ENCODE measurements at places on chromosomes 1 and 21.

GRCh38 chr1:61171974-61172373 lies 89.6 kb downstream of the NFIA start:
- H3K36me3 ChIP-seq = no peaks in the 10 kb centered on the region
- no peaks in the 10 kb centered on the region for H3K27me3 ChIP-seq
- no peak for DNase-seq
- H3K4me3 ChIP-seq = peak overlapping the region; percentile 14
- H3K27ac ChIP-seq = no peak overlapping the region
- no peaks in the 10 kb centered on the region for H3K4me1 ChIP-seq

GRCh38 chr1:41902664-41903063 lies 16.1 kb downstream of the HIVEP3 start:
- peak overlapping the region; percentile 2 for H3K4me3 ChIP-seq
- H3K27me3 ChIP-seq = no peaks in the 10 kb centered on the region
- H3K27ac ChIP-seq = peak overlapping the region; percentile 63
- peaks cover 24% of the 10 kb centered on the region for H3K4me1 ChIP-seq

DNA sequence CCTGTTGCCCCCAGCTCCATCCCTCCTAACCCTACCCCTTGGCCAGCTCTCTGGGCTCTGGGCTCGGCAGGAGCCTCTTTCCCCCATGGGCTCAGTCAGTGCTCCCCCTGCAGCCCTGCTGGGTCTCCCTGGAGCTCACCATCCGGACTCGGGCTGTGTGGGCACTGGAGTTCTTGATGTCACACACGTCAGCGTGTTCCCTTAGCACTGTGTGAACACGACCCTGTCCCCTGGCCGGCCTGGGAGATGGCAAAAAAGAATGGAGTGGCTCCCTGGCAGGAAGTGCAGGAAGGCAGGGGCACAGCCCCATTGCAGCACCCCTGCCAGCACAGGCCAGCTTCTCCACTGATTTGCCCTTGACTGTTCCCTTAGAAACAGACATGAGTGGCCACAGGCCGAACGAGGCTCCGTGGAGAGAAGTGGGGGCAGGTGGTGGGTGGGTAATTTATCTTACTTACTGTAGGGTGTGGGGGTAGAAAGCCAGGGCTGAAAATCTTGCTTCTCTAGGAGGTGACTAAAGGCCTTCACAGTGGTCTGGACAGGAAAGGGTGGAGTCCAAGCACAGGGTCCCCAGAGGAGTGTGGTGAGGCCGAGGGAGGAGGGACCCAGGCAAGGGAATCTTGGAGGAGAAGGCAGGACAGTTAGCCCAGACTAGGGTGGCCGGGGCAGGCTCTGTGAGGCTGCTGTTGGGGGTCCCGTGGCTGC lies 381.7 kb upstream of the VAMP3 start:
- H3K4me1 ChIP-seq = peaks cover 26% of the 10 kb centered on the region
- H3K4me3 ChIP-seq = no peak overlapping the region
- no peaks in the 10 kb centered on the region for H3K27me3 ChIP-seq
- H3K27ac ChIP-seq = no peak overlapping the region

GRCh38 chr1:148362626-148363438 lies 120.3 kb downstream of the PPIAL4G start:
- H3K4me3 ChIP-seq = peak overlapping the region; percentile 46
- H3K36me3 ChIP-seq = no peaks in the 10 kb centered on the region
- no peak overlapping the region for H3K27ac ChIP-seq
- peaks cover 11% of the 10 kb centered on the region for H3K4me1 ChIP-seq
- H3K27me3 ChIP-seq = peaks cover 10% of the 10 kb centered on the region
- no peak for DNase-seq

- no peaks in the 10 kb centered on the region for H3K36me3 ChIP-seq
- H3K27me3 ChIP-seq = no peaks in the 10 kb centered on the region
- no peak for DNase-seq
- H3K27ac ChIP-seq = no peak overlapping the region
- no peak overlapping the region for H3K4me3 ChIP-seq
These were observed 495.6 kb upstream of the C1orf87 start for GRCh38 chr1:60569189-60569588.

DNA sequence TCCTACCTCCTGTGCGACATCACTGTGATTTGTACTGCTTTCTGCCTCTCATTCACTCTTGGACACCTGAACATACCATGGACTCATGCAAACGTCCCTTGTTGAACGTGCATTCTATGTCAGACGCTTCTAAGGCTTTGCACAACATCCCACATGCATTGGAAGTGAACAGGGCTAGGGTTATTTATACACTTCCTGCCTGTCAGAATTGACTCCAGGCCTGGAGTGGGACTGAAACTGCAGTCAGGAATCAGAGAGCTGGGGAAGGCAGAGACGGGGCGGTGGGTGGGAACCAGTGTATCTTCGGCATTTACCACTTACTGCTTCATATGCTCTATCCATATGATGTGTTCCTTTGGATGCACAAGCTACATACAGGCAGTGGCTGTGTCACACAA lies 81.4 kb upstream of the GALNT2 start:
- DNase-seq = no peak
- H3K27ac ChIP-seq = no peak overlapping the region
- peaks cover 12% of the 10 kb centered on the region for H3K27me3 ChIP-seq
- no peaks in the 10 kb centered on the region for H3K36me3 ChIP-seq
- no peaks in the 10 kb centered on the region for H3K4me1 ChIP-seq
- no peak overlapping the region for H3K4me3 ChIP-seq

- H3K36me3 ChIP-seq = no peaks in the 10 kb centered on the region
- peaks cover 46% of the 10 kb centered on the region for H3K27me3 ChIP-seq
- no peak overlapping the region for H3K4me3 ChIP-seq
- no peaks in the 10 kb centered on the region for H3K4me1 ChIP-seq
These were observed 98.2 kb upstream of the ERG start for GRCh38 chr21:38596264-38597042.

DNA sequence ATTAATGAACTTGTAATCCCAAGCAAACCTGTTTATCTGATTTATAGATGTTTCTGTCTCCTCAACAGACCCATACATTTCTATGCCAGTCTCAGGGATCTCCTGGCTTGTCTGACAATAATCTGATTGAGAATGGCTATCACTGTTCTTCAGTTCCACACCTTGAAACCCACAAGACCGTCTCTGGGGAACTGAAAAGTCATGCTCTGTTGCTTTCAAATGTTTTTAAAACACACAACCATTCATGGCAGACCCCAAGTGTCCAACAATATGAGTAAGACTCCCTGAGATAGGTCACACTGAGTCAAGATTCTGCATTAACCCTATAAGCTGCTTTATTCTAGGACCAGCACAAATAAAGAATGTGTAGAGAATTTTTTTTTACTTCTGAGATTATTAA lies 611.2 kb upstream of the PLXNA2 start:
- H3K36me3 ChIP-seq = no peaks in the 10 kb centered on the region
- H3K4me1 ChIP-seq = no peaks in the 10 kb centered on the region
- no peak for DNase-seq
- H3K27ac ChIP-seq = no peak overlapping the region
- no peak overlapping the region for H3K4me3 ChIP-seq

- peaks cover 19% of the 10 kb centered on the region for H3K4me1 ChIP-seq
- DNase-seq = peak; percentile 76
- H3K4me3 ChIP-seq = no peak overlapping the region
These were observed 1.2 kb upstream of the KIRREL1 start for GRCh38 chr1:157992031-157992832.

GRCh38 chr1:62918700-62919099 lies 134.8 kb downstream of the ATG4C start:
- no peaks in the 10 kb centered on the region for H3K36me3 ChIP-seq
- peaks cover 21% of the 10 kb centered on the region for H3K27me3 ChIP-seq
- no peak overlapping the region for H3K27ac ChIP-seq
- no peak for DNase-seq
- no peak overlapping the region for H3K4me3 ChIP-seq
- no peaks in the 10 kb centered on the region for H3K4me1 ChIP-seq

DNA sequence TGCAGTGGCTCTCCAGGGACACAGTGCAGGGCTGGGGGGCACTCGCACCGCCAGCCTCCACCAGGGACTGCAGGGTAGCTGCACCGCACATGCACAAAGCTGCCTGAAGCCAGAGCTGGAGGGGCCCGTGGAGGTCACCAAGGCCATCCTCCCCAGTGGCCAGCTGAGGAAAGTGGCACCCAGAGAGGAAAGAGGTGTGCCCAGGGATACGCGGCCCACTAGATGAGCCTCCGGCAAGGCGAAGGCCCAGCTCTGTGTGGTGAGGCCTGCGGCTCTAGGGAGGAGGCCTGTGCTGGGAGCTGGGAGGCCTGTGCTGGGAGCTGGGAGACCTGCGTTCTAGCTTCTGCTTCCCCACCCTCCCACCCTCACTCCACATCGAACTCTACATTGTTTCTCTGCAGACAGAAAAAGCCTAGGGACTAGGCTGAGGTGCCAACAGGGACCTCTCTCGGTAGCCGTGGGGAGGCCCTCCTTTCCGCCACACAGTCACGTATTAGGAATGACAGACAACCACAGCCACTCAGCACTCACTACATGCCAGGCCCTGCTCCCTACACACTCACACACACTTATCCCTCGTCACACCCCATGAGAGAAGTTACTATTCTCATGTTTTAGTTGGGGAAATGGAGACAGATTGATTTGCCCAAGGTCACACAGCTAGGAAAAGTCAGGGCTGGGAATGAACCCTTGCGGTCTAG lies 921 bp upstream of the ASCL5 start:
- DNase-seq = peak; percentile 63
- peaks cover 20% of the 10 kb centered on the region for H3K4me1 ChIP-seq
- no peaks in the 10 kb centered on the region for H3K36me3 ChIP-seq
- peaks cover 34% of the 10 kb centered on the region for H3K27me3 ChIP-seq
- no peak overlapping the region for H3K4me3 ChIP-seq

DNA sequence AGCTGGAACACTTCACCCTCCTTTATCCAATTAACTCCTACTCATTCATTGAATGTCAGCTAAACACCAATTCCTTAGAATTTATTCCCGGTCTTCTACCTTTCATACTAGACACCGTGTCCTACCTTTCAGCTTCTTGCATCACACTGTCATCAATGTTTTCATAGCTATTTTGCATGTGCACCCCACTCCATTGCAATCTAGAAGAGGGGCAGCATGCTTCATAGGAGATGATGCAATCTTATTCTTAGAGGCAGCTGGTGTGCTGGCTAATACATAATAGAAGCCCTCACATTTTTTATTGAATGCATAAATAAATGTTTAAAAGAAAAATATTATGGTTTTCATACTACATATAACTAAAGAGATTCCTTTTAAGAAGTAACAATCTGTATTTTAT lies 123.6 kb downstream of the DSCAM start:
- H3K4me1 ChIP-seq = no peaks in the 10 kb centered on the region
- H3K36me3 ChIP-seq = no peaks in the 10 kb centered on the region
- no peaks in the 10 kb centered on the region for H3K27me3 ChIP-seq
- no peak for DNase-seq
- no peak overlapping the region for H3K4me3 ChIP-seq

GRCh38 chr1:84450910-84451309 lies 28.2 kb upstream of the RPF1 start:
- peaks cover 11% of the 10 kb centered on the region for H3K27me3 ChIP-seq
- H3K4me3 ChIP-seq = no peak overlapping the region
- H3K27ac ChIP-seq = no peak overlapping the region
- DNase-seq = no peak
- H3K36me3 ChIP-seq = no peaks in the 10 kb centered on the region

- H3K27me3 ChIP-seq = no peaks in the 10 kb centered on the region
- peak within 1 kb of the TSS; percentile 20 for H3K4me3 ChIP-seq
- H3K36me3 ChIP-seq = no peaks in the 10 kb centered on the region
- no peaks in the 10 kb centered on the region for H3K4me1 ChIP-seq
- DNase-seq = no peak
These were observed at the start of gene KRTAP8-1 for GRCh38 chr21:30813174-30813573. TSS of gene KRTAP8-1 (minus strand) at chr21:30813274. CDS start at chr21:30813220, 54 bp downstream.

DNA sequence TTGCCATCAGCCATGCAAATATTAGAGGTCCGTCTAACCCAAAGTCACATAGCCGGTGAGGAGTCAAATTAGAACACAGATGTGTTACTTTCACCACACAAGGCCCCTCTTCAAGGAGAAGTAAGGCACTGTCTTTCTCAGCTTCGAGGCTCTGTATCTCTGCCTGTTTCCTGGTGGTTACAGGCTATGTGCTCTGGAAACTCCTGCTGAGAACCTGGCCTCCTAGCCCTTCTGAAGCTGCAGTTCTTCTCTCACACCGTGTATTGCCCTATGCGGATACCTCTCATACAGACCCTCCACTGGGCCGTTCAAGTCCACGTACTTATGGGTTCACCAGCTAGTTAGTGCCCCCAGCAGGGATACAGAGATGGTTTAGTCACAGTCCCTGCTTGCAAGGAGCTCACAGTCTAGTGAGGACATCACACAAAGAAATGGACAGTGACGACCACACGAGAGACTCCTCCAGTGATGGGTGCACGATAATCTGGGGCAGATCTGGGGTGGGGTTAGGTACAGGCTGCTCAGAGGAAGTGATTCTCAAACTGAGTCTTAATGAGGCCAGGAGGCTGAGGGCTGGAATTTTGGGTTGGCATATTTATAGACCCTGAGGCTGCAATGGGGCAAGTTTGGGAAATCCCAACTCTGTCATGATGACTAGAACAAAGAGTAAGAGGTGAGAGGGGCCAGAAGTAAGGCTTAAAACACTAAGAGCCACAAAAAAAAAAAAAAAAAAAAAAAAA lies 22.8 kb upstream of the ELOA start:
- DNase-seq = peak; percentile 45
- H3K4me3 ChIP-seq = no peak overlapping the region
- peaks cover 4% of the 10 kb centered on the region for H3K36me3 ChIP-seq
- no peaks in the 10 kb centered on the region for H3K27me3 ChIP-seq
